AG04450 (cell line): ENCODE measurements at places on chromosomes 1 and 21. TPM values are rescaled to one million over a fixed set of nuclear protein-coding genes. Genes with fewer than 3 reads are reported as not detected.

GRCh38 chr1:209839875-209840546 lies 12.2 kb downstream of the UTP25 start:
- peak; percentile 88 for DNase-seq

Gene GJA9
- not detected in 2 replicates for polyA plus RNA-seq

DNA sequence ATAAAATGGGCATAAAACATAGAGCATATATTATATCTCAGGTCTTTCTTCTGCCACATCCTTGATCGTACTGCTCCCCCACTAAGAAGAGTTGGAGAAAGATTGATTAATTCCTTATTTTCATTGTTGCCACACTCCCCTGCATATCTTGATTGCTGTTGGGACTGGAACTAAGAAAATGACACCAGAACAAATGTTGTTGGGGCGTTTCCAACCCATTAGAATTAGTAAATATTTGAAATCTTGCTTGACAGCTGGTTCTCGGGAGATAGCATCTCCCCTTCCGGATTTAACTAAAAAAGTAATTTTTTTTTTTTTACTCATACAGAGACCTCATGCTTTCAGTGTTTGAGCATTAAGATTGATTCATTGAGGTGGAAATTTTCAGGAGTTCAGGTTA lies 493.0 kb upstream of the PLXNA2 start:
- DNase-seq = no peak

GRCh38 chr1:150928286-150928685 lies 2.1 kb downstream of the SETDB1 start:
- DNase-seq = no peak

DNA sequence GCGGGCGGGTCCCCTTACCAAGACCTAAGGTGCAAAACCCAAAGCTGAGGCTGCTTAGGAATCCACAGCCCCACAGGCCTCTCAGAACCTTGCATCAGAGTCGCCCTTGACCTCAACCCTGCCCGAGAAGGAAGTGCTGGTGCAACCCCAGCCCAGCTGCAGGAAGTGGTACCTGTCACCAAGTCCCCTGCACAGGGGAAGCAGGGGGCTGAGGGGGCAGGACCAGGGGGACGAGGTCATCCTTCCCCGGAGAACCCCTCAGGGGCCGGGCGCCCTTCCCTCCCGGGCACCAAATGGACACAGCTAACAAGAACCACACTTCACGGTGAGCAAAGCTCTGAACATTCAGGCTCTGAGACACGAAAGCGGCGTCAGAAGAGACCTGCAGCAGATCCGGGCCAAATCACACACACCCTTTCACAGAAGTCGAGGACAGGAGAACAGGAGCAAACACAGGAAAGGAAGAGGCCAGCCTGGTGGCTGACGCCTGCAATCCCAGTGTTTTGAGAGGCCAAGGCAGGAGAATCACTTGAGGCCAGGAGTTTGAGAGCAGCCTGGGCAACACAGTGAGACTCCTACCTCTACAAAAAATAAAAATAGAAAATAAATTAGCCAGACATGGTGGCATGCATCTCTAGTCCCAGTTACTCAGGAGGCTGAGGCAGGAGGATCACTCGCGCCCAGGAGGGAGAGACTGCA lies 6.4 kb downstream of the ITGB2 start:
- no peak for DNase-seq

- DNase-seq = no peak
These were observed 85.7 kb downstream of the ITPKB start for GRCh38 chr1:226653311-226653921.

Gene RGS1
- not detected in 2 replicates for polyA plus RNA-seq

Gene AXDND1
- polyA plus RNA-seq = 0.27 TPM in 1 of 2 replicates, not detected in the other

- DNase-seq = no peak
These were observed 44.6 kb upstream of the MPZL1 start for GRCh38 chr1:167676916-167677848.

- peak; percentile 63 for DNase-seq
These were observed 70.6 kb downstream of the CLSTN1 start for GRCh38 chr1:9753121-9753531.

- DNase-seq = no peak
These were observed 934.2 kb downstream of the TTLL7 start for GRCh38 chr1:83064589-83065242.

Gene TP73
- polyA plus RNA-seq = not detected in 2 replicates

Gene AZIN2
- 7.0 and 7.8 TPM in 2 replicates for polyA plus RNA-seq

GRCh38 chr1:160837558-160838205 lies 25.0 kb downstream of the CD244 start:
- no peak for DNase-seq

Gene FMN2
- 6.8 and 6.9 TPM in 2 replicates for polyA plus RNA-seq

DNA sequence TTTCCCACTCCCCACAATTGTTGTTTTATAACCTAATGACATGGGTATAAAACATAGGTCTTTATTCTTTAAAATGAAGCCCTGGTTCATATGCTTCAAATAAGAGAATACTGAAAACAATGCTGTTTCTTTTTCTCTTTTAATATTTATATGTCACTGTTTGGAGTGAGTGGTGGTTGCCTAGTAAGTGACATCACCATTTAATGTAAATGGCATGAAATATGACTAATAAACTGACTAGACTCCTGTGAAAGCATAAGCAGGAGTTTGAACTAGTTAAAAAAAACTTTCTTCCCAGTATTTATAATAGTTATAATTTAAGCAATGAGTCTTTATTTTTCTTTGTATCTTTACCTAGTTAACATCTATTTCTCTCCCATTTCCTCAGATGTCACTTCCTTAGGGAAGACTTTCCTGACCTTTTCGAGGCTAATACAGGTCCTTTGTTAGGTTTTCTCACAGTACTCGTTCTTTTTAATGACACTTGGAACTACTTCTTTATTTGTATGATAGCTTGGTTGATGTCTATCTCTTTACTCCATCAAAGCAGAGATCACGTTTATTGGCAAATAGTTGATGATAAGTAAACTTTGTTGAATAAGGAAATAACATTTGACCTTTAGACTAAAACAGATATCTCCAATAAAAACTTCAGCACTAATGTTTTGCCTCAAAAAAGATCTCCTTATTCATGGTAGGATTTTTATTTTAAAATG lies 105.4 kb upstream of the PDC start:
- DNase-seq = no peak

Gene CR1L
- not detected in 2 replicates for polyA plus RNA-seq

Gene CDC14A
- 2.2 and 2.8 TPM in 2 replicates for polyA plus RNA-seq

DNA sequence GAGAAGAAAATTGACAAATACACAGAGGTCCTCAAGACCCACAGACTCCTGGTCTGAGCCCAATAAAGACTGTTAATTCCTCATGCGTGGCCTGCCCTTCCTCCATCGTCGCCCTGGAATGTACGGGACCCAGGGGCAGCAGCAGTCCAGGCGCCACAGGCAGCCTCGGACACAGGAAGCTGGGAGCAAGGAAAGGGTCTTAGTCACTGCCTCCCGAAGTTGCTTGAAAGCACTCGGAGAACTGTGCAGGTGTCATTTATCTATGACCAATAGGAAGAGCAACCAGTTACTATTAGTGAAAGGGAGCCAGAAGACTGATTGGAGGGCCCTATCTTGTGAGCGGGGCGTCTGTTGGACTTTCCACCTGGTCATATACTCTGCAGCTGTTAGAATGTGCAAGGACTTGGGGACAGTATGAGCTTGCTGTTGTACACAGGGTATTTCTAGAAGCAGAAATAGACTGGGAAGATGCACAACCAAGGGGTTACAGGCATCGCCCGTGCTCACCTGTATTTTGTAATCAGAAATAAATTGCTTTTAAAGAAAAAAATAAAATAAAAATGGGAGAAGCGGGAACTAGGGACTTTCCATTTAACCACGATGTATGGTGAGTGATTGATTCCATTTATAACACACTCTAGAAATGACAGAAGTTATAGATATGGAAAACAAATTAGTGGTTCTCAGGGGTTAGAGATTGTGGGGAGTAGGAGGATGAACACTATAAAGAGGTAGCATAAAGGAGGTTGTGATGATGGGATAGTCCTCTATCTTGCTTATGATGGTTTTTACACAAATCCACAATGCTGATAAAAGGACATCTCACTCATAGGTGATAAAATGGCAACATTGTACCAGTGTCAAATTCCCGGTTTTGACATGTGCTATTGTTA lies 244.7 kb downstream of the MRPL39 start:
- no peak for DNase-seq

DNA sequence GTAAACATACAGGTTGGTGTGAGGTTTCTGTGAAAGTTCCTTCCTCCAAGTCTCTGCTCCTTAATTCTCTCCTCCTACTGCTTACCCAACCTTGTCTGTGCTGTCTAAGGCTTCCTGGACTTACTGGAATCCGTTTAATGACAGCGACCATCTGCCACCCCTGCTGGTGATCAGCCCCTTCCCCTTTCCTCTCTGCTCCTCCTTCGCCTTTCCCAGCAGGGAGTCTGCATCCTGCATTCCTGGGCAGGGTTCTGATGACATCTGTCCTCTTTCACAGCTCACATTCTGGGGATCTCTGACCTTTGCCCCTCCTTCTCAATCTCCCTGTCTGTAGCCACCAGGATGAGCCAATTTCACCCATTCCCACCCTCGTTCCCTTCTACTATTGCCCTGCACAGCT lies 66.5 kb downstream of the KIRREL1 start:
- no peak for DNase-seq

Gene CRNN
- polyA plus RNA-seq = not detected in 2 replicates

Gene SYT2
- 0.01 and 0.04 TPM in 2 replicates for polyA plus RNA-seq

DNA sequence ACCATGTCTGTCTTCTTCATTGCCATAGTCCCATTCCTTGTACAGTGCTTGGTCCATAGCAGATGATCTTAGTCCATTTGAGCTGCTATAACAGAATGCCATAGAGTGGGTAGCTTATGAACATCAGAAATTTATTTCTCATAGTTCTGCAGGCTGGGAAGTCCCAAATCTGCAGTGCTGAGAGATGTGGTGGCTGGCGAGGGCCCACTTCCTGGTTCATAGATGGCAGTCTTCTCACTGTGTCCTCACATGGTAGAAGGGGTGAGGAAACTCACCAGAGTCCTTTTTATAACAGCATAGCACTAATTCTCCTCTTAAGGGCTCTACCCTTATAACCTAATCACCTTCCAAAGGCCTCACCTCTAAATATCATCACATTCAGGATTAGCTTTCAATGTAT lies 23.1 kb upstream of the RAP1A start:
- no peak for DNase-seq

- DNase-seq = no peak
These were observed 100.8 kb downstream of the SIK1 start for GRCh38 chr21:43325968-43326715.

- no peak for DNase-seq
These were observed 32.5 kb upstream of the DMBX1 start for GRCh38 chr1:46457178-46457577.

DNA sequence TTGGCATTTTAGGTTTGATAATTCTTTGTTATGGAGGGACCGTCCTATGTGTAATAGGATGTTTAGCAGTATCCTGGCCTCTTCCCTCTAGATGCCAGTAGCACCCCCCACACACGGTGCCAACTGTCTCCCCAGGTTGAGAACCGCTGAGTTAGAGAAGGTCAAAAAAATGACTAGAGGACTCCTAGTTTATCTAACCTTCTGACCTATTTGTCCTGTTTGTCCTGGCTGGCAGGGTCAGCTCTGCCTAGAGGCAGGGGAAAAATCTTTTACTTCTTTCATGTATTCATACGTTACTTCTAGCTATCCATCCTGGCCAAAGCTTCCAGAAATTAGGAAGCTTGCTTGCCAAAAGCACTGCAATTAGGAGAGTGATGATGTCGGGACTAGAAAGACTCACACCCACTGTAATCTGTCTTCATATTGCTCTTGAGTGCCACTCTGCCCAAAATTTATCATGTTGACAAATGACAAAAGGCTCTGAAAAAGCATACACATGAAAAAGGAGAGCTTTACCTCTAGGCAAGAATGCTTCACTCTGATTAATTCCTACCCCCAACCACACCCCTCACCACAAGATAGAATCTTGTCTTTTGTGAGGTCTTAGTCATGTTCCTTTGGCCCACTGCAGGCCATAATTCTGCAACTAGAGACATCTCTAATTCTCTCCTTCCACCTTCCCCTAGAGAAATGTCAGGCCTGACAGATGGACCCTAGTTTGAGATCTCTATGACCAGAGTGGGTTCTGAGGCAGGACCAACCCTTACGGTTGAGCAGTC lies 14.4 kb upstream of the AKR1A1 start:
- DNase-seq = no peak

Gene ZSWIM5
- polyA plus RNA-seq = 0.06 and 0.09 TPM in 2 replicates

GRCh38 chr1:40435471-40435870 lies 14.8 kb upstream of the ZFP69B start:
- no peak for DNase-seq

GRCh38 chr1:68470388-68470970 lies 20.7 kb upstream of the RPE65 start:
- DNase-seq = no peak

DNA sequence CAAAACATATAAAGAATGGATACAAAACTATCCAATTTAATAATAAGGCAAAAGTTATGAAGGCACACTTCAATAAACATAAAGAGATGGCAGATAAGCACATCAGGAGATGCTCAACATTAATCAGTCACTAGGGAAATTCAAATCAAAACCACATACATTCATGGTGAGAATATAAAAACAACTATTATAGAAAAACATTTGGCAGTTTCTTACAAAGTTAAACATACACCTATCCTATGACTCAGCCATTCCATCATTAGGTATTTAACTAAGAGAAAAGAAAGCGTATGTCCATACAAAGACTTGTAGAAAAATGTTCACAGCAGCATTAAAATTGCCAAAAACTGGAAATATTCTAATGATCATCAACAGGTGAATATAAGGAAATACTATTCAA lies 44.3 kb downstream of the KIFAP3 start:
- no peak for DNase-seq

GRCh38 chr1:31640964-31641363 lies 3.7 kb downstream of the PEF1 start:
- DNase-seq = no peak

Gene IL19
- polyA plus RNA-seq = 0.07 TPM in 1 of 2 replicates, not detected in the other

Gene HEYL
- polyA plus RNA-seq = 0.14 TPM in 2 replicates

GRCh38 chr1:183188240-183188639 lies 2.2 kb downstream of the LAMC2 start:
- no peak for DNase-seq

- no peak for DNase-seq
These were observed 39.5 kb upstream of the STMN1 start for GRCh38 chr1:25945761-25946160.

Gene IFI16
- polyA plus RNA-seq = 134 and 179 TPM in 2 replicates

Gene SLAMF1
- polyA plus RNA-seq = not detected in 2 replicates

Gene AJAP1
- not detected in 2 replicates for polyA plus RNA-seq

Gene OR2L8
- not detected in 2 replicates for polyA plus RNA-seq

- DNase-seq = no peak
These were observed 96.6 kb upstream of the TNR start for GRCh38 chr1:175839779-175840669.

Gene KRTAP19-2
- not detected in 2 replicates for polyA plus RNA-seq
